ENCODE measurements at places on chromosomes 11 and 22.

DNA sequence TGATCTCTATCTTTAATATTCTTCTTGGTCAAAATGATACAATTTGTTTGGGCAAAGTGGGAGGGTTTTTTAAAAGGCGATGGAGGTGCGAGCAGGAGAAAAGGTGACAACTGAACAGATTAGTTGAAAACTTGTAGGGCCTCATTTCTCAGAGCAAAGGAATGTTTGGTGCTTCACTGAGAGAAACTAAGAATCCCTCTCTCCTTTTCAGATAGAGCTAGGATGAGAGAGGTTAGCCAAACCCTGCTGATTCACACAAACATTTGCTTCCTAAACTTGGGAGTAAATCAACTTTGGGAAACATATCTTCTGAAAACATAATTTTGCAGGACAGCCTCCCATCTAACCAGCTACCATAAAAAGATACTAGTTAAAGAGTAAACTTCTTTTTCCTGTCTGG, 57.0 kb downstream of the PHF21A start:
- DNase-seq: no peak

DNA sequence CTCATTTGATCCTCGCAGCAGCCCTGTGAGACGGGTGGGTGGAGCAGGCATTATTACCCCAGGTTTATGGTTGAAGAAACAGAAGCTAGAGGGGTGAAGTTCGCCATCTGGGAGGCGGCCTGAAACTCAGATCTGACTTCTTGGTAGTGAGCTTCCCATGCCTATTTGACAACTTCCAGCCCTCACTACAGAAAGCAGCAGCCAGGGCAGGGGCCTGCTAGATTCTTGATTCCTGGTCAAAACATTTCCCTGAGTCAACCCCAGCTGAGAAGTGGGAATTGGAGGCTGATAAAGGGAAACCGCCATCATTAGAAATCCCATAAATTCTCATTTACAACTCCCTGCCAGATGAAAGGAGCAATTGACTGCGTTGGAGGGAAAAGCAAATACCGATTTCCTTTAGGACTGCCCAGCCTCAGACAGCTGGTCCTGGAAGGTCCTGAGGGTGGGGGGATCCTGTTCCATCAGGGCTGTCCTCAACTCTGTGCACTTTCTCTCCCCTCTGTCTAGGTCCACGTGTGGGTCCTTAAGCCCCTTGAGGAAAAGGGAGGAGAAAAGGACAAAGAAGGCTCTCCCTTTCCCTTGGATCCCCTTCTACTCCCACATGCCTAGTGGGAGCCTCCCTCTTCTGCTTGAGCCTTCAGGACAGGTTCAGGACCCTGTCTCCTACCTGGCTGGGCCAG, 10.2 kb upstream of the NECTIN1 start:
- no peak for DNase-seq

GRCh38 chr11:19919050-19919561, 206.5 kb downstream of the NAV2 start:
- DNase-seq: no peak

DNA sequence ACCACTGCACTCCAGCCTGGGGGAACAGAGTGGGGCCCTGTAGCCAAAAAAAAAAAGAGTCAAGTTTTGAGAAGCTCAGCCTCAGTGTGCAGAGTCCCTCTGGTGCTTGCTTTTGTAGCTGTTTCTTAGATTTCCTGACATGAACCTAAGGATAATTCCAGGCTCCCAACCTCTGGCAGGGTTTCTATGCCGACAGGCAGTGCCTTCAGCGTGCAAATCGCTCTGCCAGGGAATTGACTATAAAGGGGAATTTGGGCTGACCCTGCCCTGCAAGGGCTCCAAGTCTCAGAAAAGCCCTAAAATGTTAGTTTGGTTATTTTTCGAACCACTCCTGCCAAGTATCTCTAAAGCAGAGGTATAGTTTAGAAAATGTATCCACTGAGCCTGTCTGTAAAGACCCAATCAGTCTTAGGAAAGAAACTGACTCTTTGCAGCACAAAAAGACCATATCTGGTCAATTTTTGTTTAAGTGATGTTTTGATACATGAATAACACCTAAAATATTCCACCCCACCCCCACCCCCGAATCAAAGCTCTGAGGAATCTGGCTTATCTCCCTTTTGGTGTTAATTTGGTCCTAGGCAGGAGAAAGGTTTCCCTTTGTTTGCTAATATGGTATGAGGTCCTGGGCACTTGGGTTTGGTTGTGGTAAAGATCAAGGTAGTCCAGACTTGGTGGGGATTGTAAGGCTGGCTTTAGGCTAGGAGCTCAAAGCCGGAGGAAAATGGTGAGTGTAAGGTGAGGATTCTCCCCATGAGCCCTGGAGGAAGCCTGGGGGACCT, 49.7 kb downstream of the ANO1 start:
- DNase-seq: no peak

DNA sequence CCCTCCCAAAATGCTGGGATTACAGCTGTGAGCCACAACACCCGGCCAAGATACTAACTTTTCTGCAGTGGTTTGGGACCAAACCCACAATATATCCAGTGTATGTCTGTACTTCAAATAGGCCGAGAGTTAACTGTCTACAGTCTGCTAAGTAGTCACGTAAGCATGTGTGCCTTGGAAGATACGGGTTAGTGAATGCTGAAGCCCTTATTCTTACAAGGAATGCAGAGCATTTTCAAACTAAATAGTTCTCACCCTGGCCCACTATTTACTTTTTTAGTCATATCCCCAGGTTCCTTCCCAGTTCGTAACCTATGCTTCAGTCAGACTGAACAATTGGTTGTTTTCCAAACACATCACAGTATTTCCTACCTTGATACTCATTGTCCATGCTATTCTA, 176.0 kb downstream of the WNT11 start:
- DNase-seq: no peak

GRCh38 chr11:28476049-28476448, 367.9 kb downstream of the METTL15 start:
- no peak for DNase-seq

DNA sequence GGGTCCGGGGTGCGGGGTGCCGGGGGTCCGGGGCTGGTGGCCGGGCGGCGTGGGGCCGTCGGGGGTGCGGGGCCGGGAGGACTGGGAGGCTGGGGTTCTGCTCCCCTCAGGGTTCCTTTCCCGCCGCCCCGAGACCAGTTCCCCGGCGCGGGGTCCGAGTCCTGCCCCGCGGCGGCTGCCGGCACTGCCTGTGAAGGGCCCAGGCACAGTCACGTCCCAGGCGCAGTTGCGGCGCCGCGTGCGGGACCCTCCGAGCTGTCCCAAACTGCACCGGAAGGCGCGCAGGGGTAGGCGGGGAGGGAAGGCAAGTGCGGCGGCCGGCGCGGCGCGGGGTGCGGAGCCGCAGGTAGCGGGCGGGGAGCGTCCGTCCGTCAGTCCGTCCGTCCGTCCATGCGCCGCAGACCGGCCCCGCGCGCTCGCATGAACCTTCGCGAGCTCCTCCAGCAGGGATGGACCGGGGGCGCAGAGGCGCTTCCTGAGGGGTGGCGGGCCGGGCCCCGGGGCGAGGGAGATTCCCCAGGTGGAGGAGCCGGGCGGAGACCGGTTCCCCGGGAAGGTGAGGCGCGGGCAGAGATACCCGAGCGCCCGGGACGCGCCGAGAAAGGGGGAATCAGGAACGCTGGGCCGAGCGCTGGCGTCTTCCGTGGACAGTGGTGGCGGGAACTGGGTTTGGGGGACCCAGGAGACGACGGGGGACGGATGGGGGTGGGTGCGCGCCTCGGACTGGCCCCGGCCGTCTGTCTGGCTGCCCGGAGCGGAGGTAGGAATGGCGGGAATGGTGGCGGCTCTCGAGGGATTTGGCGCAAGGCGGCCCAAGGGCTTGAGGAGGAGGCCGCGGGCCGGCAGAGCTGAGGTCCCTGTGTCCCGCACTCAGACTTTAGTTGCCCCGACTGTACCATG, 3.1 kb upstream of the ADORA2A start:
- DNase-seq: peak; percentile 59

DNA sequence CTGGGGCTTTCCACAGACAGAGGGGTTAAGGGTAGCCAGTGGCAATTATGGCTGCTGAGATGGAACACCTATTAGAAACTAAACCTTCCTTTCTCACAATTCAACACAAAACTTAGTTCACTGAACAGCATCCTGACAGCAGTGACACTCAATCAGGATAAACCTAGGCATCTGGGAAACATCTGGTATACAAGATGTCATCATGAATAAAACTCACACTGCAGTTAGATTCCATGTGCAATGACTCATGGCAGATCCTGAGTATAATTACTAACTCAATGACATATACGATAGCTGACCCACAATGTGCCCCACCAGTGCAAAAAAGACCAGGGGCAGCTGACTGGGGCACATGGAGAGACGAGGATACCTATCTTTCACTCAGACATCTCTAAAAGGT, 17.7 kb downstream of the RBFOX2 start:
- no peak for DNase-seq

- DNase-seq: no peak
These were observed 8.4 kb upstream of the FTH1 start for GRCh38 chr11:61975638-61976419.

- no peak for DNase-seq
These were observed 38.5 kb downstream of the RIBC2 start for GRCh38 chr22:45451972-45452371.

DNA sequence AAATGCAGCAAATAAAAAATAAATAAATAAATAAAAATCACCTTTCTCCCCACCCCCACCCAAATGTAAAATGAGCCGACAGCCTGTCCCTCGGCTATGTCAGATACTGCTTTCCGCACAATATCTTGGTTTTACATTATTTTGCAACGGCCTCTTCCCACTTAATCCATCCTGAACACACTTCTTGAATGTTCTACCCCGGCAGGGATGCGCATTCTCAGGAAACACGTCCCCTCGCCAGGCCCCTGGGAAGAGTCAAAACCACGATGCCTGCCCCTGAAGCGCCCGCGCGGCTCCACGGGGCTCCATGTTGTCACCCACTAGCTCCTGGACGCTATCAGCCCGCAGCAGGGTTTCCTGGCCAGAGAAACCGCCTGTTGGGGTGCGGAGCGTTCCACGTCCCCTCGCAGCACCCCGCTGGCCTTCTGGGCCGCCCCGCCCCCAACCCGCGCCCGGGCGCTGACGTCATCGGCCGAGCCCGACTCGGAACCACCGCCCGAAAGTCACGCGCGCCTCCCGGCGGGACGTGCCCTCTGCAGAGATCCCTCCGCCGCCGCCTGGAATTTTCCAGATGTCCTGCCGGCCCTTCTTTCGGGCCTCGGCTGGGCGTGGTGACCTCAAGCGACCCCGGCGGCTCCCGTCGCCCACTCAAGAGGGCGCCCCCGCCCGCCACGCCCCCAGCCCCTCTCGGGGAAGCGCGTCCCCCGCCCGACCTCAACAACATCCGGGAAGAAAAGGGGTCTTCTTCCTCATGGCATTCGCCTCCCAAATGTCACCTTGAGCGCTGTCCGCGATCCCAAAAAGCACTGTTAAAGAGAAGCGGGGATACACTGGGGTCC, 585 bp upstream of the NEAT1 start:
- peak; percentile 94 for DNase-seq

DNA sequence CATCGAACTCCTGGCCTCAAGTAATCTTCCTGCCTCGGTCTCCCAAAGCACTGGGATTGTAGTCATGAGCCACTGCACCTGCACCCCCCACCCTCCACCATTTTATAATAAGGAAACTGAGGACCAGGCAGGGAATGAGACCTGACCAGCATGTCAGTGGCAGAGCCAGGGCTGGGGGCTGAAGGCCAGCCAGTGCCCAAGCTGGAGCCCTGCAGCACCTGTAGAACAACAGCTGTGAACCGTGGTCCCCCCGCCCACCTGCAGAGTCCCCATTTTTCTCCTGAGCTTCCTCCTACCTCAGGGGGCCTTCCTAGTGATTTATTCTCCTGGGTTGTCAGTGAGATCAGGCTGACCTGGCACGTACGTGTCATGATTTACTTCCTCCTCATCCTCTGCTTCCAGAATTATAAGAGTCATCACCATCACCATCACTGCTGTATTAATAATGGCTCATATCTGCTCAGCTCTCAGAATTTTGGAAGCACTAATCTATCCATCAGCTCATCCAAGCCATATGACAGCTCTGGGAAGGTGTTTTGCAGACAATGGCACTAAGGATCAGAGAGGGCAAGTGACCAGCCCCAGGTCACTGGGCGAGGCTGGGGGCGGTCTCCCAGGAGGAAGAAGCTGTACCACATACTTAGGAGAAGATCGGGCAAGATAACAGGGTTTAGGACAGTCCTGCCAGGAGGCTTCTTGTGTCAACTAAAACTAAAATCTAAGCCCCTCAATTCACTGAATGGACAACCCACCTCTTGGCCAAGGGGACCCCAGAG, 5.5 kb upstream of the SLCO2B1 start:
- DNase-seq: no peak

Data from activated B cell treated with CpG ODN at 0.5 μM for 24 hours (primary cell).